ENCODE measurements at places on chromosomes 2 and 18.

DNA sequence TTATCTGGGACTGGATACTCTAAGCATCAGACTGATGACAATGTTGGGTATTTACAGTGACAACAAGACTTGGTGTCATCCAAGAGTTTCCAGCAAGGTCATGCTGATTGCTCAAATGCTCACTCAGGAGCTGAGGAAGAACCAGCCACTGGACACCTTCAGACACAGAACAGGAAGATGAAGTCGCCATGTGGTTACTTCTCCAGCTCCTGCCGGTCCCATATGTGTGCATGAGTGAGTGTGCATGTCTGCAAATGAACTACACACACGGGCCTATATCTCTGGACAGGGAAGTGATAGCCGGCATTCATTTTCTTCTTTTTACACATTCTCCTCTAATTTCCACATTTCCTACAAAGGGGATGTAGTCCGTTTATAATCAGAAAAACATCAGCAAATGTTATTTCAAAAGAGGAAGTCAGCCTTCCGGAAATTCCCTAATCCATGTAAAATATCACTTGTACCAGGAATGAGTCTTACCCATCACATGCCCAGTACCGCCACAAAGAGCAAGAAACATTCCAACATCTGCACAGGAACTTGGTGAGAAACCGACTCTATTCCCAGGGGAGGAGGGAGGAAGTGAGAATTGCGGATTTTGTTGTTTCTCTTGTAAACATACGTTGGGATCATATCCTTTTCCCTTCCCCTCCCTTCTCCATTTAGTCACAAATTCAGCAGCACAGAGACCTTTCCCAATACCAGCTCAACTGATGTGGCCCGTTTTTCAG lies 10.8 kb downstream of the RFX8 start:
- DNase-seq = peak; percentile 48

DNA sequence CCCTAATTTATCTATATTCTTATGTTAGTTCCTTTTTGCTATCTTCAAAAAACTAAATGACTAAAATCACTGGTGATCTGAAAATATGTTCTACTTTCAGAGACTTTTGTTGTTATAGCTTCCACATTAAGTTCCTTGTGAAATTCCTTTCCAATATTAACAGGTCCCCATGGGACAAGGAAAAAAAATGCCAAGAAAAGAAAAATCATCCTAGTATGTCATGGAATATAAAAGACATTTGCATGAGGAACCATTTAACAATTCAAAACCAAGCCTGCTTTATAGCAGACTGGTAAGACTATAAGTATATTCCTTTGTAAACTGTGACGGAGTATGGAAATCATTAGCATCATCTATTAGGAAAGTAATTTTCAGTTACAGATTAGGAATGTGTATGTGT lies 48.1 kb downstream of the COBLL1 start:
- no peak for DNase-seq

GRCh38 chr18:31097666-31098065 lies 4.6 kb downstream of the DSC2 start:
- DNase-seq = no peak

- no peak for DNase-seq
These were observed 100.7 kb downstream of the LYPD6 start for GRCh38 chr2:149430743-149431736.

DNA sequence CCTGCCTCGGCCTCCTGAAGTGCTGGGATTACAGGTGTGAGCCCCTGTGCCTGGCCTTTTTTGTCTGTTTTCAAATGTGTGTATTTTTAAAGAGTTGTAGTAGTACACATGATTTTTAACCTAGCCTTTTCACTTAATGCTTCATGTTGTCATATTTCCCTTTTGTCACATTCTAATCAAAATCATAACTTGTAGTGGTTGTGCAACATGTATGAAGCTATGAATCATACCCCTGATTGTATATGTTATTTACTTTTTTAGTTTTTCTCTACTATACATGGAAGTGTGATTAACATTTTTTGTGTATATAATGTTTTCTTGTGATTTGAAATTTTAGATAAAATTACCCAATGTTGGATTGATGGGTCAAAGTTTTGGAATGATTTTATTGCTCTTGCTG lies 8.5 kb downstream of the GEN1 start:
- no peak for DNase-seq

DNA sequence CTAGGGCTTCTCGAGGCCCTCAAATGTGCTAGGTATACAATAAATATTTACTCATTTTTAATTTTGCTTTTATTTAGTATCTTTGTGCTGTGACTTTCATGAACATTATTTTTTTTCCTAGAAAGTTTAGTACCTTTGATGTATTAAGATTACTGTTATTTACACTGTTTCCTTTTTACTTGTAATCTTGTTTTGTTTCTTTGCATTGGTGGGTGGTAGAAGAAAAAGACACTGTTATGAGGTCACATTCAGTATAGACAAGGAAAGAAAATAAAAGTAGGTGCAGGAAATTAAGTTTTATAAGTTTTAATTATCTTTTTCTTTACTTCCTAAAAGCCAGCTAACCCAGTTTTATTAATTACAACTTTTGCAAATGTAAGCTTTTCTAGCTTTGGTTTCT lies 23.0 kb downstream of the MALT1 start:
- no peak for DNase-seq

GRCh38 chr2:62653582-62654422 lies 51.7 kb upstream of the EHBP1 start:
- peak; percentile 59 for DNase-seq

- no peak for DNase-seq
These were observed 311.1 kb downstream of the NRXN1 start for GRCh38 chr2:50720697-50721315.

DNA sequence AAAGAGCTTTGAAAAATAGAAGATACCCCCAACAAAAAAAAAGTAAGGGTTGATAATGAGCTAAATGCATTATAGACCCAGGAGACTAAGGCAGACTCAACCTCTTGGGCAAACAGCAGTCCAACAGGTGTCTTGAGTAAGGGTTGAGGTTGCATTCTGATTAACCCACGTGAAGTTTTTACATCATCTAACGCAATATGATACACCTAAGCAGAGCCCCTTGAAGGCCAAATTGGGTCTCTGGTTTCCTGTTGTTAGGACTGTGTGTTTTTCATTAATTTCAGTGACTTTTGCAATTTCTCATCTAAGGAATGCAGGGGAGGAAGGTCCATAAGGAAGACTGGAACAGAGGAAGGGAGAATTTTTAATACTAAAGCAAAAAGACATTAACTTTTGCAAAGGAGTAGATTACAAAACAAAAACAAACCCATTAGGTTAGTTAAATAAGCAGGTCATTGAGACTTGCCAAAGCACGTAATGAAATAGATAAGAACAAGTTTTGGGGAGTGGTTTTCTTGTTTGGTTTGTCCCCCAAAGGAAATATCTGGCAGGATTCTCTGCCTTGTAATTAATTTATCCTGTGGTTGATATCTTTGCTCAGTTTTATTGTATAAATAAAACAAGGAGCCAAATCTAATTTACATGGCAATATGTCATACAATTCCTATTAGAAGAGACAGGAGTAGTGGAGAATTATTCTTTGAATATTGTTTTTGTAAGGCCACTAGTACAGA lies 244.3 kb downstream of the ETAA1 start:
- DNase-seq = no peak

DNA sequence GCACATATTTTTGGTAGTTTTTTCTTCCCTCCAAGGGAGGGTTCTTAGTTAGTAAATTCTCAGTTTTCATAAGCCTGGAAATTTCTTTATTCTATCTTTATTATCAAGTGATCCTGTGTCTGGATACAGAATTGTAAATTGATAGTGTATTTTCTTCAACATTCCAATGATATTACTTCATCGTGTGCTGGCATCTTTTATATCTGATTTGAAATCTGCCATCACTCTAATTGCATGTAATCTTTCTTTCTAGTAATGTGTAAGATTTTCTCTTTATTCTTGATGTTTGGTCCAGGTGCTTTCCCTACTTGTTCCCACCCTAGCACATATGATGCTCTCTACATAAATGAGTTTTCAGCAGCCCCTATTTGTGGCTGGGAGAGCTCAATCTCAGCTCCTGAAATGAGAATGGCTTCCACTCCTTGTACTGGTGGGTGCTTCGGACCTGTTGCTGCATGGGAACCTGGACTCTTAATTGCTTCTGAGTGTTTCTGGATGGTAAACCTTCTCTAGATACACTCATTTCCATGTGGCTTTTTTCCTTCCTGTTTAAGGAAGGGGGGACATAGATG lies 102.7 kb downstream of the SMIM21 start:
- no peak for DNase-seq

- no peak for DNase-seq
These were observed 83.9 kb upstream of the EML6 start for GRCh38 chr2:54639609-54640008.
